ENCODE measurements at places on chromosomes 6 and 20.

DNA sequence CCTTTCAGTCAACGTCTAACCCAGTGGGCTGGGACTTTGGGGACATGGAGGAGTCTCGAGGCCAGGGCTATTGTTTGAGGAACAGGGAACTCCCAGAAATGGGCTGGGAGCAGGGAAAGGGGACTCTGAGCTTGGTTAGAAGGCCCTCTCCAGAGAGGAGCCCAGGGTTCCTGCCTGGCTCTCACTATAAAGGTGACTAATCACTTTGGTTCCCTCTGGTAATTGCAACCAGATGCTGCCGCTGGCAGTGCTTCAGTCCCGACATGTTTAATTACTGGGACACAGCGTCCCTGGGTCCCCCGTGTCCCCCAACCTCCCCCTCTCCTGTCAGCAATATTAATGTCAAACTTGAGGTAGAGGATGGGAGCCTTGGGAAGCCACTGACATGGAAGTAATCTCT is 5.0 kb upstream of the GDF5 start:
- no peak for DNase-seq

DNA sequence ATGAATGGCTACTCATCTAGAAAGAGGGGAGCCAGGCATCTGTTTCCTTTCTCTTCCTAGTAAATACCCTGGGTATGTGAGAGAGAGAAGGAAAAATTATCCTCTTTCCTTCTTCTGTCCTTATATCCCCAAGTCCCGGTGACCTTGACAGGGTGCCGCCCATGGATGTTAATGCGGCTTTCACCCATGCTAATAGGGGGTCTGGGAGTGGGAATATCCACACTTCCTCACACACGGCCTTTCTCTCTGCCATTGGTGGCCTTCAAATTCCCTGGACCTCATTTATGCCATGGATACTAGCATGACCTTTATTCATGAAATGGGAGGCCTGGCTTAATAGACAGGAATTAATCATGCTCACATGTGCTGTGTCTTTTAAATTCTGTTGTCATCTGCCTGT is 159.0 kb upstream of the NOX3 start:
- no peak for DNase-seq

DNA sequence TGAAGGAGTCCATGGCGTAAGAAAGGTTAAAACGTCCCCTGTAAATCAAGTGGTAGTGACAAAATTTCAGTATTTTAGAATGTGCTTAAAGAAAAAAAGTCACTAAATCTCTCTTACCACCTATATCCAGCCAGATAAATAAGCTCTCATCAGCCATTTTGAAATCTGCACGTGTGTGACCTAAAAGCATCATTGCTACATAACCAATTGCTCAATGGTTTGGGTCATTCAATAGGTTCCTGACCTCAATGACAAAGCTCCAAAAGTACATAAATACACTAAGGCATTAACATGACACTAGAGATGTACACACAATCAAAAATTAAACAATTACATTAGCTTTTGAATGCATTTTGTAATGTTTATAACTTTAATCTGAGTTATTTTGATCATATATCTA is 272.4 kb downstream of the GMDS start:
- DNase-seq: no peak

- DNase-seq: no peak
These were observed 81.4 kb downstream of the CD164 start for GRCh38 chr6:109300874-109301273.

All from NCI-H1092 (cell line).